NCI-H146 (cell line): ENCODE measurements at places on chromosomes 7 and 10.

DNA sequence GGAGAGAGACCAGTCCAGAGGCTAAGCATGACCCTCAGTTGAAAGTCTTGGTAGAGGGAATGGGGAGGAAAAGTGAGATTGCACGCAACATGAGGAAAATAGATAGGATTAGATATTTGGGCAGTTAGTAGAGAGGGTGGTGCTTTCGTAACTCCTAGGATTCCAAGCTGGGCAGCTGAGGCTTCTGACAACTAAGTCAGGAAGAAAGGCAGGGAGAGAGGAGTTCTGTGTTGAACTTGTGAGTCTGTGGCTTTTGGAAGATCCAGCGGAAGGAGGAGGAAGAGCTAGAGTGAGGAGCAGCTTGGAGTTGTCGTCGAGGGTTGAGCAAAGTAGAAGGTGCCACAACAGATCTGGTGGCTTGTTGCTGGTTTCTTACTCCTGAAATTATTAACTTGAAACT, 21.8 kb downstream of the CUL1 start:
- DNase-seq: no peak

- no peak for DNase-seq
These were observed 111.5 kb downstream of the HDAC9 start for GRCh38 chr7:18607025-18607424.

- DNase-seq: no peak
These were observed 205.5 kb upstream of the CDC14C start for GRCh38 chr7:48718731-48719378.

DNA sequence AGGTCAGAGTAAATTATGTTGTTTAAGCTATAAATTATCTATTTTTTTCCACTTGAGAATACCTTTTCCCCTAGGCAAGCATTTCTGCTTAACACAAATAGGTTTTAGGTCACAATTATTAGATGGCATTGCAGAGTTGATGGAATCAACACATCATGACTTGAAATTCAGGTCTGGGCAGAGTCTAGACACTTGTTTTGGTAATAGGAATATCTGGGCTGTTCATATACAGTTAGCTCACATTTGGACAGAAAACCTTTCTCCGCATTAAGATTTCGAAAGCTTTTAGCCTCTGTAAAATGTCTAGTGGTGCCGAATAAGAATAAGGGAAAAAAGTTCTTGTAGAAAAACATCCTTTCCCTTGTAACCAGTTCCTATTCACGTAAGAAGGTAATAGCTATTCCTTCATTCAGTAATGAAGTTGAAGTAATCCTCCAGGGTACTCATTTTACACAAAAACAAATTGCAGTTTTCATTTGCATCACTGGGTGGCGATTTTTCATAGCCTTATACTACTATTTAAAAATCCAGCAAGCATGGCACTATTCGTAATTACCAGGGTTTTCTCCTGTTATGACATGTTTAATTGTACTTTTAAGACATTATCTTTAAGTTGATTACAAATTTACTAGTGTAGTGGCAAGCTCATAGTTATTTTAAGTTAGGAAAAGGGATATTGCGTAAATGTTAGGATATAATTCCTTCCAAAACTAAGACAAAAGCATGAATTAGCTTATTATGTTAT, 37.0 kb downstream of the RPA3 start:
- DNase-seq: peak; percentile 75

GRCh38 chr7:17661982-17662585, 278.2 kb downstream of the SNX13 start:
- no peak for DNase-seq

- DNase-seq: no peak
These were observed 134.2 kb downstream of the NRCAM start for GRCh38 chr7:108322046-108322445.

DNA sequence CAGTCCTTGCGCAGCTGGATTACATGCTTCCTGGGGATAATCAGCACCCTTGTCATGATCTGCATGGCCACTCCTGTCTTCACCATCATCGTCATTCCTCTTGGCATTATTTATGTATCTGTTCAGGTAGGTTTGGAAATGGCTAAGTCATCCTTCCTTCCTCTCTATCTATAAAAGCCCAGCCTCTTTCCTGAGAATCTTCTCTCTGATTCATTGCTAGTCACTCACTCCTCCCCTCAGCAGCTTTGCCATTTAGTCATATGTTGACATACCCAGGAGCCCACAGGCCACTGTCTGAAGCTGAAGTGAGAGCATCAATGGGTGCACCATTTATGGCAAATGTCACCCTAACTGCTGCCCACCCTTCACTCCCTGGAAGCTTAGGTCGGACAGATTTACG, 52.0 kb downstream of the ABCC2 start:
- no peak for DNase-seq

GRCh38 chr7:105647591-105647990, 66.3 kb upstream of the EFCAB10 start:
- peak; percentile 63 for DNase-seq

- DNase-seq: no peak
These were observed 41.4 kb downstream of the HTR7 start for GRCh38 chr10:90816466-90816865.

DNA sequence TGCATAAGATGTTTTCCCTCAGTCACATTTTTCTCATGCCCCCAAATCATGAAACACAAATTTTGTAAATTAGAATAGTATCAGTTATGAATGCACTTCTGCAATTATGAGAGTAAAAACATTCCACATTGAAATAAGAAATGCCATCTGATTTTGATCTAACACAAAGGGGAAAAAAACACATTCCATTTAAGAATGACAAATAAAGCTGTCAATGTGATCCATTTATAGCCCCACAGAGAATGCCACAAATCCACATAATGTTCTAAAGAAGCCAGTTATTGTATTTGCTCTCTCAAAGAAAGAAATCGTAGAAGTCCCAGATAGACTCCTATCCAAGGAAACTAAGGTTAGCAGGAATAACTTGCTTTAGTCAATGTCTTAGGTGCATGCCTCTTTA, 48.7 kb upstream of the RHOBTB1 start:
- DNase-seq: no peak

DNA sequence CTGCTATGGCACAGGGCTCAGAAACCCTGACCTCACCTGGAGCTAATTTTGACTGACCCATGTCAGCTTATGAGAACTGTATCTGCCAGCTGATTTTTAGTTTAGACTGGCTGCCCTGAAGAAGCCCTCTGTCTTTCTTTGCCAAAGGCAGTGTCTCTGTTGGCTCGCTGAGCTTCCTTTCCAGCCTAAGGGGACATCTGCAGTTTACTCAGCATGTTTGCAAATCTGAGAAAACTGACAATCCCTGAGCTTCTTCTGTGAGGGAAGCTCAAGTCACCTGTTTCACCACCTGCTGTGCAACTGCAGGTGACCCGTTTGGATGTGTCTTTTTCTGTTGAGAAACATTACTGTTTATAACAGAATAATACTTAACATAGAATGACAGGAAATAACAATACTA, 46.0 kb downstream of the PRKAR2B start:
- peak; percentile 88 for DNase-seq

DNA sequence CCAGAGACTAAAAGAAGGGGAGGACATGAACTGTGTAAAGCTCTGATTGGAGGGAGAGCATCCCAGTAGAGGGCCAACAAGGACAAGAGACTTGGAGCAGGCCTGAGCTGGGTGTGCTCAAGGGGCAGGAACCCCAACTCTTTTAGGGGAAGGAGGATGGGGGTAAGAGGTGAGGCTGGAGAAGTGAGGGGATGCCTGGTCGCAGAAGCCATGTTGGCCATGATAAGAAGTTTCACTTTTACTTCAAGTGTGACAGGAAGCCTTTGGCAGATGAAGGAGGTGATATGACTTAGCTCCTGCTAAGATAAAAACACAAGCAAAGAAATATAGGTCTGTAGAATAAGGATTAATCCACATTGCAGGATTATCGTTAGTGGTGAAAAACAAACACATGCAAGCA, 208.3 kb downstream of the JAZF1 start:
- DNase-seq: no peak

DNA sequence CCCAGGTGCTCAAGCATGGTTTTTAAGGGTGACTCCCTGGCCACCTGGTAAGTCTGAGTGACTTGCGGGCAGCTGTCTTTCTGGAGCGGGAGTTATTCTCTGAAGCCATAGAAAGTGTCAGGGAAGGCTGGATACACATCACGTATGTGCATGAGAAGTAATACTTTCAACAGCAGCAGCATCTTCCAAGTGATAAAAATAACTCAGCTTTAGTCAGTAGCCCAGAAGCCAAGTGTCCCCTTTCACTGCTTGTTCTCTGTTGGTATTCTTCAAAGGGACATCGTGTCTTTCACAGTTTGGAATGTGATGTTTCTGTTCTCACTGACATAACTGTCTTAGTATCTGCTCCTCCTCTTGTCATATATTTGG, 97.6 kb downstream of the KIAA1217 start:
- no peak for DNase-seq

- no peak for DNase-seq
These were observed 150.7 kb downstream of the KMT2E start for GRCh38 chr7:105164751-105165150.

DNA sequence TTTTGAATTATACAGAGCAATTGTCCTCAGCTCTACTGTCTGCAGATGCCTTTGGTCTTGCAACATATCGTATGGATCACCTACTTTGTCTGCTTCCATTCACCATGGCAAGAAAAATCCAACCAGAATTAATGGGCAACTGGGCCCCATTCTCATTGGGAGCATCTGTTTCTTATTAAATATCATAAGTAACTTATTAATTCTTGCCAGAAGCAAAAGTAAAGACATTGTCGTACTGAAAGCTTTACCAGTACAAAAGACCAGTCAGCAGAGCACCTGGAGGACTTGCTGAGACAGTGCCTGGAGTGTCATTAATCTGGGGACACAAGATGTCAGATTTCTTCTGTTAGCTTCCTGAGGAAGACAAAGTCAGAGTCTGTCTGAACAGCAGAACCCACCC, 404.5 kb downstream of the INHBA start:
- no peak for DNase-seq

DNA sequence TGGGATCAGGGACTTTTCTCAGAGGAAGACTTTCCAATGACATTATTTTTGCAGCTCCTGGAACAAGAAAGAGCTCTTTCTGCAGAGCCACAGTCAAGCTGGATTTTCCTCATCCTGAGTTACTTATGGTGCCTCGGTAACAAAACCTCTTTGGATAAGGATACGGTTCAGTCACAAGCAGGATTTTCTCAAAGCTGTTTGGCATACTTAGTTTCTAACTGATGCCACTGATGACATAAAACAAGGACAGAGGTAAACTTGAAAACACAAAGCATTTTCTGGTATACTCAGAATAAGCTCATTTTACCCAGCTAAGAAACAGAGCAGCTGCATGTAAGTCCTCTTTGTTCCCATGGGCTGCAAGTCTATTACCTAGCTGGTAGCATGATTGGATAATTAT, 340.9 kb upstream of the MEOX2 start:
- DNase-seq: peak; percentile 68
